ENCODE measurements at places on chromosomes 3 and 15. TPM values are rescaled to one million over a fixed set of nuclear protein-coding genes. Genes with fewer than 3 reads are reported as not detected.

MYH15 gene
- total RNA-seq = 2.3 TPM

AHSG gene
- total RNA-seq = not detected

PPM1L gene
- total RNA-seq = 14.3 TPM

ABHD10 gene
- 7.3 TPM for total RNA-seq

TATDN2 gene
- total RNA-seq = 34.6 TPM

CCR5 gene
- 8.6 TPM for total RNA-seq

KBTBD13 gene
- total RNA-seq = not detected

CHRM5 gene
- not detected for total RNA-seq

PAK6 gene
- total RNA-seq = 4.5 TPM

IL20RB gene
- 3.5 TPM for total RNA-seq

SLC12A1 gene
- total RNA-seq = not detected

OCA2 gene
- total RNA-seq = 4.0 TPM

TNFAIP8L3 gene
- total RNA-seq = 7.9 TPM

CYP1A2 gene
- not detected for total RNA-seq

FBLN2 gene
- 6.6 TPM for total RNA-seq

NPAP1 gene
- total RNA-seq = not detected

AGBL1 gene
- 3.6 TPM for total RNA-seq

IMPG2 gene
- not detected for total RNA-seq

HCLS1 gene
- total RNA-seq = 92.3 TPM

CKMT1B gene
- 3.9 TPM for total RNA-seq

TLR9 gene
- not detected for total RNA-seq

LMOD3 gene
- not detected for total RNA-seq

TICRR gene
- total RNA-seq = 0.55 TPM

SERINC4 gene
- not detected for total RNA-seq

TMF1 gene
- total RNA-seq = 31.6 TPM

CPN2 gene
- total RNA-seq = not detected

DUOX2 gene
- total RNA-seq = 8.8 TPM

AADACL2 gene
- total RNA-seq = not detected

CCDC39 gene
- total RNA-seq = 0.94 TPM

TAGLN3 gene
- 1.5 TPM for total RNA-seq

NXPE3 gene
- 16.8 TPM for total RNA-seq

GHSR gene
- not detected for total RNA-seq

TMEM207 gene
- not detected for total RNA-seq

SAMD7 gene
- not detected for total RNA-seq

UBAP1L gene
- total RNA-seq = 3.3 TPM

CDHR4 gene
- total RNA-seq = 9.4 TPM

NIPA2 gene
- total RNA-seq = 23.0 TPM

CYP8B1 gene
- not detected for total RNA-seq

Measured in upper lobe of left lung (tissue), 6 donors.